Activated CD4-positive, alpha-beta T cell treated with anti-CD3 and anti-CD28 coated beads for 1 hour (primary cell): ENCODE measurements at places on chromosomes 2 and 18.

DNA sequence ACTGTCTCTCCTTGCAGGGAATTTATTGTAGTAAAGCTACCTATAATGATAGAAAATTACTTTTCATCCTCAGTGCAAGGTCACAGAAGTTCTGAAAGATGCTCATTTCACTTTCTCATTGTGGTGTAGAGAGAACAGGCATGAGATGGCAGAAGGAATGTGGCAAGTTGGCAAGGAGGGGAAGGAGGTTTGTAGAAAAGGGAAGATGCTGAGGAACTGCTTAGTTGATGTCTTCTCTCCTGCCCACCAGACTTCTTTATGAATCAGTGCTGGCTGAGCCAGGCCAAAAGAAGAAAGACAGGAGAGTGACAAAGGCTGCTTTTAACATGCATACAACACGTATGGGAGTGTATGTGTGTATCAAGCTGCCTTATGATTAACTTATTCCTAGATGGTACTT, 164.4 kb downstream of the PRPF40A start:
- no peak for DNase-seq

DNA sequence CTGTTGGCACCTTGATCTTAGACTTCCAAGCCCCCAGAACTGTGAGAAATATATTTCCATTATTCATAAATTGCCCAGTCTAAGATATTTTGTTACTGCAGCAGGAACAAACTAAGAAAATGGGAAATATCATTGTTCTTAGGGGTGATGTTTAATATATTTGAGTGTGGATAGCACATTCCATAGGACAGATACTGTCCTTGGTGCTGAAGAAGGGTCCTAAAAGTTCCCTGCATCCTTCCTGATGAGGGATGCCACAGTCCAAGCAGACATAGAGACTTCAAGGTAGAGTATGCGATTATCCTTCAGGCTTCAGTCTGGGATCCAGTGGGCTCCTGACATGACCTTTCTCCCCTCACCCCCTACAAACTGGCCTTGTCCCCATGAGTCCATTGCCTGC, 689.0 kb downstream of the TDRD15 start:
- DNase-seq = no peak

- DNase-seq = no peak
These were observed 85.9 kb upstream of the KLF7 start for GRCh38 chr2:207251573-207252192.

- no peak for DNase-seq
These were observed 3.9 kb downstream of the MAP3K19 start for GRCh38 chr2:135043345-135043744.

GRCh38 chr18:57422313-57422872, 12.8 kb upstream of the ONECUT2 start:
- no peak for DNase-seq

DNA sequence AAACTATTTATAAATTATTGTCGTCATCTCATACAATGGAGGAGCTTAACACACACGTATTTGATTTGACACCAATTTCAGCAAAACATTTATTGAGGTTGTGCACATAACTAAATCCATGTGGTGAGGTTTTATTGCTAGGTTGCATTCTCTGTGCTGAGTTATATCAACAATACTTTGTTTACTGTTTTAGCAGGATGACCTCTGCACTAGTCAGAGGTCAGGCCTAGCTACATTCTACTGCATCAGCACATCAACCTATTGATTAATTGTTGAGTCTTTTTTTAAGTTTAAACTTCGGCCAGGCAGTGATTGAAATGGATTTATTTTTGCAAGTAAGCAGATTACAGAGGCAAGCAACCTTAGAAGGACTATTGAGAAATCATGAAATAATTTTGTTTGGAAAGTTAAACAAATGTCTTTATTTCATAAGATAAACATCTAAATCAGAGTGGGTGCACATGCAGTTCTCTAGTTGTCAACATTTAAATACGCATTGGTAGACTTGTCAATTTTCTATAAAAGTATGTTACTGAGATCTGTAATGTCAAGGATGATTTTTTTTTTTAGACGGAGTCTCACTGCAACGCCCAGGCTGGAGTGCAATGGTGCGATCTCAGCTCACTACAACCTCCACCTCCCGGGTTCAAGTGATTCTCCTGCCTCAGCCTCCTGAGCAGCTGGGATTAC, 75.2 kb upstream of the CD28 start:
- no peak for DNase-seq

GRCh38 chr2:47616506-47616905, 166.4 kb upstream of the MSH6 start:
- no peak for DNase-seq

- DNase-seq = no peak
These were observed 148.2 kb downstream of the ESCO1 start for GRCh38 chr18:21452276-21452780.

GRCh38 chr2:181198183-181198864, 217.9 kb downstream of the UBE2E3 start:
- no peak for DNase-seq

DNA sequence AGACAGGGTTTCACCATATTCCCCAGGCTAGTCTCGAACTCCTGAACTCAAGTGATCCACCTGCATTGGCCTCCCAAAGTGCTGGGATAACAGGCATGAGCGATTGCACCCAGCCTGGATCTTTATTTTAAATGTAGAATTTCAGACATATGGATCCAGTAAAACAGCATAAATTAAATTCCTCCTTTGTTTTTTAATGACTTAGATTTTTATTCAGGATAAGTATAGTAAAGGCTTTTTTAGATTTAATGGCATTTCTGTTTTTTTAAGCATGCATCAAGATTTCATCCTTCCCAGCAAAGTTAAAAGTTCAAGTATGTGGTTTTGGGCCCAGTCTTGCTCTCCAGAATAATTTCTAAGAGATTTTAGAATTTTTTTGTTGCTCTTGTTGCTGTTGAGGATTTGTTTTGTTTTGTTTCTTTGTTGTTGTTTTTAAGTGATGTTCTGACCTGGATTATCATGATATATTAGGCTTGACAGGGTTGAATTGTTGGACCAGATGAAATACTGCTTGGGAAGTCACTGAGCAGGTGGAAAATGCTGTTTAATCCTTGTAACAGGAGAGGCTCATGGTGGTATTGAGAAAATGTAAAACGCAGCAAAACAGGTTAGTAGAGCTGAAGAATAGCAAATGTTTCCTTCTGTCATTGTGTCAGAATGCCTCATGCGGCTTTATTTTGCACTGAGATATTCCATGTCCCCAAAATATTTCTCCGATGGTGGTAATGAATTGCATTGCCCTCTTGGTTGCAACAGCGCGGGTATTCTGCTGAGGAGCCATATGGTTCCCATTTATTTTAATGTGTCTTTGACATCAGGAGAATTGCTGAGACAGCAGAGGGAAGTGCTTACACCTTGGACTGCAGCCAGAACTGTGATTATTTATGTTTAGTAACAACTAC, 147.9 kb downstream of the GALNT3 start:
- DNase-seq = no peak

GRCh38 chr18:5097116-5097703, 99.8 kb downstream of the AKAIN1 start:
- DNase-seq = no peak

DNA sequence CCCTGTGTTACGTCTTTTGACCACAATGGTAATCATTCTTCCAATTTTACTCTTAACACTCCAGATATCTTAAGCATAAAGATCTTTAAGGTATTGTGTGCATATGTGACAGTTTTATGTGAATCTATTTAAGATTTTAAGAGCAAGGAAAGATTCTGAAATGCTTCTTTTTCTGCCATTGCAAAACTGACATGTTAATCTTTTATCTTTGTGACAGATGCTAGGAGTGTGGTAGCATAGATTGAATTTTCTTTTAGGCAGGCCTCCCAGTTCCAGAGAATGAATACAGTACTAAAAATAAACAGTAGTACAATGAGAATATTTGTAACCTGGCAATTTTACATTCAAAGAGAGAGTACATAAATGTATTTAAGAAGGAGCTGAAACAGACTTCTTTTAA, 232.5 kb upstream of the ZSWIM2 start:
- no peak for DNase-seq

DNA sequence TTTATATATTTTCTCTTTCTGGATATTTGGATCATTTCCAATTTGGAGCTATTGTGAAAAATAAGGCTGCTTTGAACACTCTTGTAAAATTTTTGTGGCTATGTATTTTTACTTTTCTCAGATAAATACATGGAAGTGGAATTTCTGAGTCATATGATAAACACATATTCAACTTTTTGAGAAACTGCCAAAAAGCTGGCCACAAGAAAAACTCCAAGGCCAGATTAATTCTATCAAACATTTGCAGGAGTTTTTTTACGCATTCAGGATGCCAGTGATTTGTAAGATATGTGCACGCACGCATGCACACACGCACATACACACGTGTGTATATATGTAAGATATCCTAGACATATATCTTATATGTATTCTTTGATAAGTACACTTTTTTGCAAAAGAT, 477.5 kb upstream of the SPHKAP start:
- DNase-seq = no peak

- no peak for DNase-seq
These were observed 22.9 kb upstream of the LBH start for GRCh38 chr2:30208453-30208852.

DNA sequence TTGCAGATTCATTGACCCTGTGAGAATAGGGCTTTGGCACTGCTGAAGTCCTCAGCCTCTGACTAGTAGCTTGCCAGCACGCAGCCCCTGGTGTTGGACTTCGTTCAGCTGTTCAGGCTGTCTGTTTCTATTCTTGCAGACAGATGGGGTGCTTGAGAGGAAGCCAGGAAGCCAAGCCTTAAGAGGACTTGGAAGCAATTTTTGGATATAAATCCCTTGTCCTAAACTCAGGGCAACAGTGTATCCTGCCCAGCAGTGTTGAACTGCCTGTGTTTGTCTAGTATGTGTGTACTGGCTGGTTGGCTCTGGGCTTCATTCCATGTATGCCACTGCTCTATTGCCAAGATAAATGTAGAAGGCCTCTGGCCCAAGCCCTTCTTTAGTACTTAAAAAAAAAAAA, 108.6 kb downstream of the COMMD1 start:
- DNase-seq = no peak

DNA sequence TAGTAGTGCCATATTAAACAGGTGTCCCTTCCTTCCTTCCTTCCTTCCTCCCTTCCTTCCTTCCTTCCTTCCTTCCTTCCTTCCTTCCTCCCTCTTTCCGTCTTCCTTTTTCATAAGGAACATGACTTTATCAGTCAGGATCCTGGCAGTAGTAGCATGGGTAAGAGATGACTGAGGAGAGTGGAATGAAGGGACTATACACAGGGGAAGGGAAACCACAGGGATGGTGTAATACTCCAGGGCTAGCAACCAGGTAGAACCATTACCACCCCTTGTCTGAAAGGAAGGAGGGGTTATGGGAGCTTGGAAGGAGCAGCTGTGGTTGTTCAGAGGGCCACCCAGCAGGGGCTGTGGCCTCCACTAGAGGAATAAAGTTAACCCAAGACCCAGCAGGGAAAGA, 23.2 kb upstream of the KDM3A start:
- no peak for DNase-seq

DNA sequence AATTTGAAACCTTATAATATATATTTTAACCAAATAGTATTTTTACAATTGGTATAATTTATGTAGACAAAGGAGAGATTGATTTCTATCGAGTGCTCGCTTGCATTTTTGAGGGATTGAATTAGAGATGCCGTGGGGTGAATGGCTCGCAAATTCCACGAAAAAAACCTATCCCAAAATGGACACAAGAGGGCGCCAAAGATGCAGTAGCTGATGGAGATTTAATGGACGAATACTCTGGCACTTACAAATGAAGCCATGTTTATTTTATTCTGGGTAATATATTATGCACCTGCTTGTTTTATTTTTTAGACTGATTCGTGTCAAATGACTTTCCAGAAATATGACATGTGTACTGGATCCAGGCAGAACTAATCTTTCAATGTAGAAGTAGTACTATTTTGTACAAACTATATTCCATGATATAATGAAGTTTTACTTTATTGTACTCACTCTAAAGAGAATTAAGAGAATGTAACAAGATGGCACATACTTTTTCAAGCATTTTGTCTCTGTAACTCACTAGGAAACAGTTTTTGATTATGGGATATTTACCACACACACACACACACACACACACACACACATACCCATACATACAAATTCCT, 505.4 kb downstream of the PLCL1 start:
- DNase-seq = no peak

GRCh38 chr2:201517094-201517493, 65.6 kb downstream of the STRADB start:
- DNase-seq = no peak

DNA sequence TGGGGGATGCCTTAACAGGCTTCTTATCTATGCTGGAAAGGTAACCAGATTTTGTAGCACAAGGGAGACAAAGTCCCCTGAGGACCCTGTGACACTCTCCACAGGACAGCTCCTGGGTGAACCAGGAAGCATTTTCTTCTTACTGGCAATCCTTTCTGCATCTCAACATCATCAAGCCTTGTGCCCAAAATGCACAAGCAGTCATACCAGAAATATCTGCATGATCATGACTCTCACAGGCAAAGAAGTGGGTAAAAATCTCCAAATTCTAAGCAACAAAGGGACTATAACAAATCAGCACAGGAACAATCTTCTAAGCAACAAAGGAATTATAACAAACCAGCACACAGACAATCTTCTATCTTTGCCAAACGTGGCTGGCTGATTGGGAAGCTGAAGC, 99.1 kb upstream of the CD226 start:
- DNase-seq = no peak

GRCh38 chr2:42843131-42843530, 50.7 kb upstream of the HAAO start:
- no peak for DNase-seq

DNA sequence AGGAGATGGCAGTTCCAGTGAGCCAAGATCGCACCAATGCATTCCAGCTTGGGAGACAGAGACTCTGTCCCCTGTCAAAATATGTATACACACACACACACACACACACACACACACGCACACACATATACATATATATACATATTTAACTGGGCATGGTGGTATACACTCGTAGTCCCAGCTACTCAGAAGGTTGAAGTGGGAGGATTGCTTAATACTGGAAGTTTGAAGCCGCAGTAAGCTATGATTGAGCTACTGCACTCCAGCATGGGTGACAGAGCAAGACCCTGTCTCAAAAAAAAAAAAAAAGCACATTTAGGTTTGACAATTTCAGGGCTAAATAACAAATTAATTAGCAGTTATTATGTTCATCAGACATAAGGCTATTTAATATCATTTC, 36.0 kb upstream of the ATIC start:
- DNase-seq = no peak

- DNase-seq = no peak
These were observed 37.7 kb downstream of the ANKRD12 start for GRCh38 chr18:9174302-9174701.

DNA sequence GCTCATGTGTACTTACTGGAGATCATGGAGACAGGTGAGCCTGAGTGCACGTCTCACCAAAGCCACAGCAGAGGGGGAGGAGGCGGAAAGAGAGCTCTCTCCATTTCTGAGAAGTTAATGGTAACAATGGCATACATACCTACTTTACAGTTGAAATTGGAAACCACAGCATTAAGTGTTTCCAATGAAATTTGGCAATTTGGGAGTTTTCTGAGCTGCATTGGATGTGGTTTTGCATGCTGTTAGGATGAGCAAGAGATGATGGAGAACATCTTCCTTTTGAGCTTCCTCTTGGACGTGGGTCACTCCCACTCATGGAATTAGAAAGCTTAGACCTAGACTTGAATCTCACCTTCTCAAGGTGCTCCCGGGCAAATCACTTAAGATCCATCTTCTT, 25.5 kb upstream of the IL37 start:
- no peak for DNase-seq

GRCh38 chr18:67783196-67783946, 266.9 kb upstream of the DSEL start:
- no peak for DNase-seq
